ENCODE measurements at places on chromosomes 1 and 21.
A peak's percentile ranks its signal among the peaks of the same experiment; 100 is the strongest.

GRCh38 chr1:244918421-244919319 lies 54.3 kb upstream of the HNRNPU start:
- DNase-seq = peak; percentile 32

DNA sequence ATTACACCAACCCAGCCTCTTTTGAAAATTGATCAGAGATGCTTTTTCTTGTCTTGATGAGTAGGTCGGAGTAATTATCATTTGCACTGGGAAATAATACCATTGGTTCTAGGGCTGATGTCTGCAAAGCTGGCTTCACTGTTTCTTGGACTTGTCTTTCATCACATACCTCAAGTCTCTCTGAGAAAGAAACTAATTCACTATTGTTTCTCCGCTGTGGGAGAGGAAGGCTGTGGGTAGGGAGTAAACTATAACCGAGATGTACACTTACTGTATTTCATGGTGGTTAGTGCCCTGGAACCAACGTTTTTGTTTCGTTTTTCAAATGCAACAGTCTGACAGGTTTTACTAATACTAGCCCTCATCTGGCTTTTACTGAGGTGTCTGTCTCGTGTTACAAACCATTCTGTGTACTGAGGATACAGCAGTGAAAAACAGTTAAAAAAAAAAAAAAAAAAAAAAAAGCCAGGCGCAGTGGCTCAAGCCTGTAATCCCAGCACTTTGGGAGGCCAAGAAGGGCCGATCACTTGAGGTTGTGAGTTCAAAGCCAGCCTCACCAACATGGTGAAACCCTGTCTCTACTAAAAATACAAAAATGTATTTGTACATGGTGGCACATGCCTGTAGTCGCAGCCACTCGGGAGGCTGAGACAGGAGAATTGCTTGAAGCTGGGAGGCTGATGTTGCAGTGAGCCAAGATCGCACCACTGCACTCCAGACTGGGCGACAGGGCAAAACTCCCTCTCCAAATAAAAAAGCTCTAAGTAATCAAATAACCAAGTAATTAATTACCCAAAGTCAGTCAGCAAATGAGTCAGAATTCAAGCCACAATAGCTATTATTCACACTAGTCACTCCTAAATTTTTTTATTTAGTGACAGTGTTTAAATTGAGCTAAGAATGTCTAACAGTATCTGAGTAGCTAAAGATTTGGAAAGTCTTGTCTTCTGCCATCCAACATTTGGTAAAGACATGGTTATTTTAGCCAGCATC lies 23.3 kb downstream of the TOMM20 start:
- DNase-seq = peak; percentile 79

GRCh38 chr1:7500381-7501083 lies 270.6 kb upstream of the VAMP3 start:
- DNase-seq = no peak

DNA sequence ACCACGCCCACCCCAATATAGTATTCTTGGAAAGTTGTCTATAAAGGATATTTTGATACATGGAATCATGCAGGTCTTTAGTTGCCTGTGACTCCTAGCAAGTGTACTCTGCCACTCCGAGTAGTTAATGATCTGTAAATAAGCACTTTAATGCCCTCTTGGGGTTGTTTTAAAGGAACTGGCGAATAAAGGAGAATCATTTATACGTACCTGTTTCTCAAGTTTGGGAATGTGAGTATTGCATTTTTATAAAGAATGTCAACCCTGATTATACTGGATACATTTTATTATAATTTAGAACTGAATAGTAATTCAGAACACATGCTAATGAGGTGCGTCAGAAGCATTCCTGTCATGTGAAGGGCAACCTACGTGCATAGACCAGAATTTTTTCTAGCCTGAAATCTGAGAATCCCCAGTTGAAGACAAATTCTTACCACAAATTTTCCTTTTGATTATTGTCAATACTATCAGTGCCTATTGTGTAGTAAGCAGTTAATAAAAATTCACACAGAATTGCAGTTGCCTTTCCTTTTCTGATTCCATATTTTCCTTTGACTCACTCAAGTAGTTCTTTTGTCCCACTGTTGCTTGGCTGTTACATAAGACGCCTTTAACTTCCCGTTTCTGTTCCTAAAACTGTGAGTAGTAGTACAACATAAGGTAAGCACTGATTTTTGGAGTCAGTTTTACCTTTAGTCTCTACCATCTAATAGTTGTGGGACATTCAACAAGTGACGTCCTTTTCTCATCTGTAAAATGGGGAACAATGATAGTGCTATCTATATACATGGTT lies 5.1 kb downstream of the AHCYL1 start:
- no peak for DNase-seq

- no peak for DNase-seq
Observed at GRCh38 chr1:79585801-79586200, 579.3 kb upstream of the ADGRL4 start.
